Activated gamma-delta T cell (primary cell): ENCODE measurements at places on chromosomes 3 and 15.

DNA sequence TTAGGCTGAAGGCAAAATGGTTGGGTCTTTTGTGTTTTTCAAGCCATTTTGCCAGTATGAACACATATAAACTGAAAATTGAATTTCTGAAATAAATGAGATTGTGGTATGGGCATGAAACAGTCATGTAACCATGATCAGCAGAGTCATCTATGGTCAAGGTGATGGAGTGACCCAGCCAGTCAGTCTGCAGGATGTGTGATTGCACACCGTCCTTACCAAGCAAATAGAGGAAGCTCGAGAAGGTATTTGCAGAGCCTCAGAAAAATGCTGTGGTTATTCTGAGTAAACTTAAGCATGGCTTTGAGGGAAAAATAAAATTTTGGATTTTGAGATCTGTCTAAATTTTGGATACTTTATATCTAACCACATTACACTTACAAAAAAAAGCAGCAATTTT lies 95.9 kb upstream of the RNF7 start:
- no peak for DNase-seq

DNA sequence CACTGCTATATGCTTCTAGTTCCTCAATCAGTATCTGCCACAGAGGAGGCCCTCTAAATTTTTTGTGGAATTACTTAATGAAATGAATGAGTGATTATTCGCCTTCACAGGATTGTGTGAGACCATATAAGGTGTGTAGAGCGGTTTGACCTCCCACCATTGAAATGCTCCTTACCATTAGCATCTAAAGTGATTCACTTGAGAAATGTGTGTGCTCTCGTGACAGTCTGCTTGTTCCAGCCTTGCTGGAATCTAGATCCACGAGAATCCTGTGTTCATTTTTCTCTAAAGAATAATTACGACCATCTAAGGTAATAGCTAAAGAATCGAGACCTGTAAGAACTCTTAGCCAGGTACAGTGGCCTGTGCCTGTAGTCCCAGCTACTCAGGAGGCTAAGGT lies 126.9 kb downstream of the FNDC3B start:
- DNase-seq, result no peak

GRCh38 chr3:88641033-88641604 lies 466.3 kb upstream of the EPHA3 start:
- DNase-seq, result no peak

DNA sequence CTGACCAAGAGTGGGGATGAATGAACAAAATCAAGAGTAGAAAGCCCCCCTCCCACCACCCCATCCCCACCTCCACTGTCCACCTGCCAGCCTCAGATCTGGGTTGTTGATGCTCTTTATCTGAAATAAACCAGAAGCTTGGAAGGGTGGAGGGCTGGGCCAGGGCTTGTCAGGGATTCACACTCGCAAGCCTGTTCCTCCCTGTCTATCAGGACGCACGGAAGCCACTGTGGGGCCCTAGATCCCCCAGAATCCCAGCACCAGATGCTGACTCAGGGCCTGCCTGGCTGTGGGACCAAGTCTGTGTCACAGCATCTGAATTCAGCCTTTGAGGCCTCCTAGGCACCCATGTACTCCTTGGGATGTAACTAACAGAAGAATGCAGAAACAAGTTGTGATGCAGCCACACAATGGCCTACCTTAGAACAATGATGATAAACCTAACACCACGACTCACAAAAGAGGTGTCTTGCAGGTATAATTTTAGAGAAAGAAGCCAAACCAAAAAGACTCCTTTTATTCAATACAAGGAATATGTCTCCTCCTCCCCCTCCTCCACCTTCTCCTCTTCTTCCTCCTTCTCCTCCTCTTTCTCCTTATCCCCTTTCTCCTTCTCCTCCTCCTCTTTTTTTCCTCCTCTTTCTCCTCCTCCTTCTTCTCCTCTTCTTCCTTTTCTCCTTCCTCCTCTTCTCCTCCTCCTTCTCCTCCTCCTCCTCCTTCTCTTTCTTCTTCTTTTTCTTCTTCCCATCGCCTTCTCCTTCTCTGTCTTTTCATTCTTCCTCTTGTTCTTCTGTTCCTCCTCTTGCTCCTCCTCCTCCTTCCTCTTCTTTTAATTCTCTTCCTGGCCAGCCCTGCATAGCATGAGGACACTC lies 234.7 kb downstream of the PLCL2 start:
- no peak for DNase-seq

DNA sequence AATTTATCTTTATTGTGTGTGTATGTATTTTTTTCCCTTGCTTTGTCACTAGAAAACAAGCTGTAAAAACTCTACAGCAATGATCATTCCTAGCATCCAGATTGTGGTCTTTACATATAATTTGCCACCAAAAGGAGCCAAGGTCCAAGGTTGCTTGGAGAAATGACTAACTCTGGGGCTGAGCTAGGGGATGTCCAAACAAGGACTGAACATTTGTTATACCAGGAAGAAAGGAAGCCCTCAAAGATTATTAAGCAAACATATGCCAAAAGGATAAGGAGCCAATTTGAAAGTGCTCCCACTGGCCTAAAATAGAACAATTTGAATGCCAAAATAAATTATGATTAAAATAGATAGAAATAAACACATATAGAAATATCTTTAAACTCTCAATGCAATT lies 293.3 kb downstream of the ZIC1 start:
- DNase-seq, result no peak
